ENCODE measurements at places on chromosomes 4 and X.

GRCh38 chrX:111928456-111928855 is 52.5 kb downstream of the TRPC5OS start:
- no peak overlapping the region for H3K4me3 ChIP-seq
- DNase-seq = no peak
- H3K4me1 ChIP-seq = no peaks in the 10 kb centered on the region

GRCh38 chrX:75642811-75643361 is 120.0 kb upstream of the ZDHHC15 start:
- no peak for DNase-seq
- H3K27me3 ChIP-seq = no peaks in the 10 kb centered on the region
- H3K27ac ChIP-seq = no peak overlapping the region
- H3K4me1 ChIP-seq = no peaks in the 10 kb centered on the region

DNA sequence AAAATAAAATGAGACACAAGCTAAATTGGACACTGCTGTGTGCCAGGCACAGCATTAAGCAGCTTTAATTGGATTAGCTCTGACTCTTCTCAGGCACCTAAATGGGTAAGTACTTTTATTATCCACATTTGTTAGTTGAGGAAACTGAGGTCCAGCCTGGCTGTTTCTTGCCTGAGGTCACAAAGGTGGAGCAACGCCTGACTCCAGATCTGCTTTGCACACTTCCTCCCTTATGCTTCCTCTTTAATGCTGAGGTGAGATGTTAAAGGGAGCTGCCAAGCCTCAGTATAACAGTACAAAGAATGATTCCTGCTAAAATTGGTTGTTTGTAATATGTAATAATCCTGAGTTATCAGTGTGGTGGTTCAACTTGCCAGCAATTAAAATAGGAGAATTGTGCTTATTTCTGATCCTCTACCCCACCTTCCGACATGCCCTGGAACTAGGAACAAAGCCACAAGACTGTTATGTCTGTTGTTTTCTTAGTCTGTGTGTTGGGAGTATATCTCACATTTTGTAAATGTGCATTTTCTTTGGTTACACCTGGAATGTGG is 74.4 kb downstream of the AFF1 start:
- H3K36me3 ChIP-seq = no peaks in the 10 kb centered on the region
- peaks cover 38% of the 10 kb centered on the region for H3K4me1 ChIP-seq
- no peak overlapping the region for H3K27ac ChIP-seq
- H3K27me3 ChIP-seq = no peaks in the 10 kb centered on the region
- DNase-seq = no peak

GRCh38 chr4:91116861-91117260 is 989.7 kb downstream of the CCSER1 start:
- H3K36me3 ChIP-seq = no peaks in the 10 kb centered on the region
- H3K4me1 ChIP-seq = no peaks in the 10 kb centered on the region
- no peaks in the 10 kb centered on the region for H3K27me3 ChIP-seq
- H3K27ac ChIP-seq = no peak overlapping the region
- DNase-seq = no peak
- no peak overlapping the region for H3K4me3 ChIP-seq

Data from RWPE2 (cell line).